ENCODE measurements at places on chromosomes 11 and 22. TPM values are rescaled to one million over a fixed set of nuclear protein-coding genes. Genes with fewer than 3 reads are reported as not detected.

- peak; percentile 69 for DNase-seq
Measured at GRCh38 chr11:83671289-83671688, 385.1 kb upstream of the CCDC90B start.

Gene SCGB2A2
- not detected for polyA plus RNA-seq

GRCh38 chr11:37370817-37371216, 772.8 kb upstream of the RAG2 start:
- DNase-seq: no peak

DNA sequence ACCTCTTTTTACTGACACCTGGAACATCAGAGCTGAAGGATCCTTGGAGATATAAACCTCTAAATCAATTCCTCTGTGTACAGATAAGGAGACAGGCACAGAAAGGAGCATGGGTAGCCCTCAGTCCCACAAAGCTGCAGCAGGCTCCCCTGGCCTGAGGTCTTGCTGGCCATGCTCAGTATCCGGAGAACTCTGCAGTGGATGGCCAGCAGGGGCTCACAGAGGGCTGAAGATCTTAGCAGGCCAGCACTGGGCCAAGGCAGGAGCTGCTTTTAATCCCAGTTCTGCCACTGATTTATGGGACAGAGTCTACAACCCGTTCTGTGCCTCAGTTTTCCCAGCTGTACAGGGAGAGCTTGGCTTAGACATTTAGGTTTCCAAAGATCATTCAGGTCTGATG, 52.6 kb upstream of the LRRC32 start:
- no peak for DNase-seq

DNA sequence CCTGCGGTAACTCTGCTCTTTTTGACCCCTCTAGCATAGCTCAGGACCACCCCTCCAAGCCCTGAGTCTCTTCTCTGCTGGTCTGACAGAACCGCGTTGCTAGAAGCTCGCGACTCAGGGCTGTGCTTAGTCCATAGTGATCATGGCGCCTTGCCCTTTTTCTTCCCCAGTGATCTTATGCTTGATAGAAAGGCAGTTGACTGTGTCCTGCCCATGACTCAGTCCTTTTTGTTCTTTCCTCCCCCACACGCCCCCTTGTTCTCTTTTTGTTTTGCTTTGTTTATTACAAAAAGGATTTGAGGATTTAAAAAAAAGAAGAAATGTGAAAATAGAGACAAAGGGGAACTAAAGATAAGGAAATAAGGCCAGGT, 17.5 kb downstream of the IL17RA start:
- no peak for DNase-seq

GRCh38 chr11:12224537-12224893, 114.1 kb downstream of the MICAL2 start:
- peak; percentile 44 for DNase-seq
